ENCODE measurements at places on chromosomes 12 and 14.

DNA sequence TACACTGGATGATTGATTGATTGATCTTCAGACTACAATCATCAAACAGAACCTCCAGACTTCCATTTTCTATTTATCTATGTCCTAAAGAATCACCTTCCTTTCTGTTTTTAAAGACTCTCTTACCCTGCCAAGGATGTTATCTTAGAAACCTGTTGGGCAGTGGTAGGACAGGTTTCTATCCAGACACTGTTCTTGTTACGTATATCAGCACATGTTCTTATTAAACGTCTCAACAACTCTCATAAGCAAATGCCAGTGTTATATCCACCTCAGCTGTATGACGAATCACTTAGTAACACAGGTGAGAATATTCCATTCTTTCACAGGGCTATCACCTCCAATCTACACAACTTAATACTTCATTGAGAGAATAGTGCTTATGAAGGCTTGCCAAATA lies 40.2 kb upstream of the RPL10L start:
- DNase-seq: no peak

DNA sequence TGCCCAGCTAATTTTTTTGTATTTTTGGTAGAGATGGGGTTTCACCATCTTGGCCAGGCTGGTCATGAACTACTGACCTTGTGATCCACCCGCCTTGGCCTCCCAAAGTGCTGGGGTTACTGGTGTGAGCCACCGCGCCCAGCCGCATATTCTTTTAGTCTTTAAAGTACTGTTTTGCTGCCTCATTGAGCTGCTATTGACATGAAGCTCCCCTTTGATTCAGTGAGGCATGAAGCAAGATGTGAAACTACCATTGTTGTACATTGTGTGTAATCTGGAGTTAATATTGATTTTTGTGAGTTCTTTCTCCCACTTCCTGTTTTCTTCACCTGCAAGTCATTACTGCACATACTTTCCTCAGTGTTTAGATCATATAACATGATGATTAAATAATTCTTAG lies 80.8 kb downstream of the MNAT1 start:
- DNase-seq: peak; percentile 6

DNA sequence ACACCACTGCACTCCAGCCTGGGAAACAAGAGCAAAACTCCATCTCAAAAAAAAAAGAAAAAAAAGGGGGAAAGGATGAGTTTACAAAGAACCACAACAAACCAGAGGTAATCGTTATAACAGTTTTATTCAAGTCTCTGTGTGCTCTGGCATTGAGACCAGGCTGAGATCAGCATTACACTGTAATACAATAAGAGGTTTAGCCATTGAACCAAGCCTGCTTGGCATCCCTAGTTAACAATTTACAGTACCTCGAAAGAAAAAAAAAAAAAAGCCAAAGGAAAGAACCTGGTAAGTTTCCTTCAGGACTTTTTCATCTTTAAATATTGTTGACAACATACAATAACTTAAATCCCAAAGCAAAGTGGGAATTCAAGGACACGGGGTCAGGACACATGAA lies 80.7 kb downstream of the TTC9 start:
- no peak for DNase-seq

GRCh38 chr12:68086019-68086603 lies 73.4 kb downstream of the IFNG start:
- DNase-seq: no peak

GRCh38 chr12:75891072-75891471 lies 140.5 kb downstream of the PHLDA1 start:
- no peak for DNase-seq

GRCh38 chr14:63275611-63276010 lies 43.1 kb downstream of the GPHB5 start:
- no peak for DNase-seq

GRCh38 chr12:11834104-11834812 lies 184.8 kb downstream of the ETV6 start:
- DNase-seq: no peak

DNA sequence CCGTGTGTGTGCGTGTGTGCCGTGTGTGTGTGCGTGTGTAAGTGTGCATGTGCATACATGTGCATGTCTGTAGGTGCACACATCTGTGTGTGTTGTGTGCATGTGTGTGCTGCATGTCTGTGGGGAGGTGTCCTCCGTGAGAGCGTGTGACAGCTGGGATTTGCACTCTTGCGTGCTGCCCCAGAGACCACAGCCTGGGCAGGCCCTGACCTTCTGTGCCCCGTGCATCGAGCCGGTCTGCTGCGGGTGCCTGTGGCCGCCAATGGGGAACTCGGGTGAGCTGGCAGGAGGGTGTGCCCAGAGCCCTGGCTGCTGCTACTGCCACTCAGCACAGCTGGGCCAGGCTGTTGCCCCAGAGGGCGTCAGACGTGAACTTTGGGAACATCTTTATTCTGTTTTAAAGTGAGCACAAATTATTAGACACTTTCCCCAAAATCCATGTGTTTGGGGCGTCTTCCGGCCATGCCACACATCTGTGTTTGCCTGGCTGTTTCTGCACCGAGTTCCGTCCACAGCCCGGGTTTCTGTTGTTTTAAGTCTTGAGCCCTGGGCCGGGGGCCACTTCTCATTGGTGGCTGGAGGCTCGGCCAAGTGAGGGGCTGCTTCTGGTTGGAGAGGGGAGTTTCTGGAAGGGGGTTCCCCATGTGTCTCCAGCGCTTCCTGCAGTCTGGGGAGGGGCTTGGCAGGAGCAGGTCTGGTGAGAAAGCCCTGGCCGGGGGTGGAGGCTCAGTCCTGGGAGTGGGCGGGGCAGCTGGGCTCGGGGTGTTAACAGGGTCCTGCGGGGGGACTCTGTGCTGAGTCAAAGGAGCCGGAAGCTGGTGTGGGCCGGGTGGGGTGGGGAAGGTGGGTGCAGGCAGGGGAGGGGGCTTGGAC lies 7.6 kb downstream of the CEP170B start:
- DNase-seq: no peak

DNA sequence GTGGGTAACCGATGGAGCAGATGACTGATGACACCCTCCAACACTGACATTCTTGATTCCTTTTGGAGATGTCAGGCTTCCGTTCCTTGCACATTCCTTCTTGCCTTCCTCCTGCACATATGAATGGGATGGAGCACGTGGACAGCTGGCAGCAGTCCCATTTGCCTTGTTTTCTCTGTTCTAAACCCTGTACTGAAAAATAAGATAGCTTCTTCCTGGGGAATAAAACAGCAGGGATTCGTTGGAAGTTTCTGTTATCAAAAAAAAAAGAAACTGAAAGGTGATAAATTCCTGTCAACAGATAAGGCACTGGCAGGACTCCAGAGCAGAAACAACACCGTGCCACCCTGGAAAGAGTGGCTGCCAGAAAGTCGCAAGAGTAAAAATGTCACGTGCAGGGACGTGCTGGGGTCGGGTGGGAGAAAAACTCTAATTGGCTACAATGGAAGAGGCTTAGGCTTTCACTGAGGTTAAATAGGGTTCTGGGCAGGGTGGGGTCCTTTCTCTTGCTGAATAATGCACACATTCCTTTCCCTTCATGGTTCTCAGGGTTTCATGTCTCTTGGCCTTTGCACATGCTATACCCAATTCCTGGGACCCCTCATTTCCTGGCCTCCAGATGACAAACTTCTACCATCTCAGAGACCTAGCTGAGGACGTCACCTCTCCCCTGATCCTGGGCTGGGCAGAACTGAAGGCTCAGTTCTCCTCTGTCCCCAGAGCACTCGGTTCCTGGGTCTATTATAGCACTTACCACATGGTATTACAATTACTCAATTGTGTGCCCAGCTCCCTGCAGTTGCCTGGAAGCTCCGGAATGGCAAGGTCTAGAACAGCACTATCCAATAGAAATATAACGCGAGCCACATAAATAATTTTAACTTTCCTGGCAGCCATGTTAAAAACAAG lies 7.0 kb upstream of the NUAK1 start:
- no peak for DNase-seq

GRCh38 chr14:68241862-68242487 lies 422.4 kb downstream of the RAD51B start:
- DNase-seq: no peak

- DNase-seq: no peak
Measured at GRCh38 chr12:107679336-107679735, 6.3 kb upstream of the PWP1 start.

DNA sequence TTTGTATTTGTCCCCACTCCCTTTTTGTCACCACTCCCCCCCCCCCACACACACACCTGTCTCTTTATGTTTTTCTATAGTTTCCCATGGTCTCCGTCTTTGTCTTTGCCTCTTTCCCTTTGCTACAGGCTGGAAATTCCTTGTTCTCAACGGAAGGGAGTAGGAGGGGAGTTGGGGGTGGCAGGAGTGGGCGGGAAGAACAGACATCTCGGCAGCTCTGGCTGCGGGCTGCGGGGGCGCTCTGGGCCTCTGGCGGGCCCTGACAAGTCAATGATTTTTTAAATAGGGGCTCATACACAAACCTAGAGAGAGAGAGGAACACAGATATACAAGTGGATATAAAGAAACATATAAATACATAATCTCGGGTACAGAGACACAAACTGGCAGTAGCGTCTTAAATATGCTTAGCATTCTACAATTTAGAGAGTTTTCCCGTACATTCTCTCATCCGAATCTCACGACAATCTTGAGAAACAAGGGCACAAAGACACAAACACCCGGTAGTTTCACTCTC lies 2.4 kb upstream of the NAB2 start:
- DNase-seq: peak; percentile 37

GRCh38 chr12:53659571-53659981 lies 16.3 kb downstream of the ATP5MC2 start:
- DNase-seq: no peak

GRCh38 chr12:21801522-21802288 lies 27.2 kb upstream of the KCNJ8 start:
- DNase-seq: no peak

GRCh38 chr12:20030826-20031225 lies 337.5 kb upstream of the PDE3A start:
- DNase-seq: no peak

GRCh38 chr12:42698213-42698612 lies 108.7 kb upstream of the PRICKLE1 start:
- DNase-seq: no peak

DNA sequence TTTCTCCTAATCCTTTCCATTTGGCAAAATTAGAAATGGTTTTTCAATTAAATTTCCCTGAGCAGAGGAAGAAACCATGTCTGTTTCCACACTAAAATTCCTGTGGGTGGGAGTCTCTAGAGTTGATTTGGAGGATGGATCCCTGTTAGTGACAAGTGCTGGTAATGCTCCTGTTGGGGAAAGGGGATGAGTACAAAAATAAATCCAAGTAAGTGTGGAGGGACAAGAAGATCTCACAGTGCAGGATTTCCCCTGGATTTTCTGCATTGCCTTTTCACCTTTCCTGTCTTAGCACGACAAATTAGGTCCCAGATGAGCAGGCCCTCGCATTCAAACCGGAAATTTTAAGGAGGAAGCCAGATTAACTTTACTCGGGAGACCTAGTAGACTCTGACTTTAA lies 107.5 kb downstream of the DAD1 start:
- DNase-seq: no peak

GRCh38 chr12:131129839-131130238 lies 176.1 kb downstream of the ADGRD1 start:
- no peak for DNase-seq

DNA sequence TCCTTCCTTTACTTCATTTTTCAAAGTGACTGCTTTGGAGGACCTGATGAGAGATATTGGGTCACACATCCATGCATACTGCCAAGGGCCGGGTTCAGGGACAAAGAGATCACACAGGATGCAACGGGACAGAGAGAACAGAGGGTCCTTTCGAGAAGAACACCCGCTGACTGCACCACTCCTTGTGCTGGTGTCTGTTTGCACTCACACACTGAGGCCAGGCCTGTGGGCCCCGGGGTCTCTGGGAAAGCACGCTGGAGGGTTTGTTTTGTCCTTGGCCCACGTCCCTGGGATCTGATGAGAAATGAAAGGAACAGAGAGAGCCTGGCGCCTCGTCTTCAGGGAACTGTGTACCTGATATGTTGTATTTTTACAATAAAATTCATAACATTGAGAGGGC lies 42.2 kb downstream of the PAH start:
- no peak for DNase-seq

DNA sequence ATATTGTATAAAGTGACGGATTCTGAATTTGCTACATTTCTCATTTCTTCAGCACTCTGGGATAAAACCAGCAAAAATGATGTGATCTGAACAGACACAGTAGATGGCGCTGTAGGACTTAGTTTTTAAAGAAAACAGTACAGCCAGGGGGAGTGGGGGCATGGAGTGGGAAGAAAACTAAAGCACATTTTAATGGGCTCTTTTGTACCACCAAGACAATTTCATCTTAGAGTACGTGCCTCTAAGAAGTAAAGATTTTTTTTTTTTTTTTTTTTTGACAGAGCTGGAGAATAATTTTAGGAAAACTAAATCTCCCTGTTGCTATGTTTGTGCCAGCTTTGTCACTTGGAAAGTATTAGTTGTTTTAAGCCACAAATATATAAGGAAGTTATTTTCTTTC lies 124.4 kb downstream of the RAD51B start:
- peak; percentile 64 for DNase-seq

DNA sequence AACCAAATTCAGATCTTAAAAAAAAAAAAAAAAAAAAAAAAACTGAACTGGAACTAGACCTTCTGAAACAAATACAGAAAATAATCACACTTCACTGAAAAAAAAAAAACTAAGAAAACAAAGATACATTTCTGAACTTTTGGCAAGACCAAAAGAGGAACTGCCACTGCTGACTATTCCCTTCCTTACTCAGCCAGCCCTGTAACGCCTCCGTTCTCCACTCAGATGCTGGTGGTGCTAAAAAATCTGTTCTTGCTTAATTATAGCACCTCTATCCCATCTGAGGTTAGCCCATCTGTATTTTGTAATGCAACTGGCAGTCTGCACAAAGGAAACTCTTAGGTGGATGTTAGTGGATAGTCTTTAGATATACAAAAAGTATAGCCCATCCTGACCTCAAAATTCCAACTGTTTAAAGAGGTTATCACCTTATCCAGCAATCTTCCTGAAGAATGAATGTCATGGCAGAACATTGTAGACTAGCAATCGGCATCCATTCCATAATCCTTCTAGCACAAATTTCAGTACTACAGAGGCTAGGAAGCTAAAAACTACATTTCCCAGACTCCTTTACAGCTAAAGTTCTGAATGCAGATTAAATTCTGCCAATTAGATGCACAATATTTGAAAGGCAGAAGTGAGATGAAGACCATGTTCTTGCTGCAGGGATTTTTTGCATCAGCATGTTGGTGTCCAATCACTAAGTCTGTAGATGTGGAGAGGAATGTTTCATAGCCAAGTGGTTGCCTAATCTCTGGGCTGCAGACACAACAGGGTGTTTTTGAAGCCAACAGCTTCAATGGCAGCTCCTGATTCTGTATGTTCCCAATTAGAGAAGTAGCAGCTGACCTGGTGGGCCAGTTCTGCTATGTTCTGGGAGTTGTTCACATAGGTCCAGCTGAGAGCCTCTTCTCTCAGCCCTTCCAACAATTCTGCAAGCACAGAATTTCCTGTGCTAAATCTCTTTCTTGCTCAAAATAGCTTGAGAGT lies 5.7 kb downstream of the MAP3K9 start:
- DNase-seq: no peak

All from Jurkat, Clone E6-1 (cell line).